Fibroblast of skin of abdomen (primary cell): ENCODE measurements at places on chromosomes 3 and 15.

DNA sequence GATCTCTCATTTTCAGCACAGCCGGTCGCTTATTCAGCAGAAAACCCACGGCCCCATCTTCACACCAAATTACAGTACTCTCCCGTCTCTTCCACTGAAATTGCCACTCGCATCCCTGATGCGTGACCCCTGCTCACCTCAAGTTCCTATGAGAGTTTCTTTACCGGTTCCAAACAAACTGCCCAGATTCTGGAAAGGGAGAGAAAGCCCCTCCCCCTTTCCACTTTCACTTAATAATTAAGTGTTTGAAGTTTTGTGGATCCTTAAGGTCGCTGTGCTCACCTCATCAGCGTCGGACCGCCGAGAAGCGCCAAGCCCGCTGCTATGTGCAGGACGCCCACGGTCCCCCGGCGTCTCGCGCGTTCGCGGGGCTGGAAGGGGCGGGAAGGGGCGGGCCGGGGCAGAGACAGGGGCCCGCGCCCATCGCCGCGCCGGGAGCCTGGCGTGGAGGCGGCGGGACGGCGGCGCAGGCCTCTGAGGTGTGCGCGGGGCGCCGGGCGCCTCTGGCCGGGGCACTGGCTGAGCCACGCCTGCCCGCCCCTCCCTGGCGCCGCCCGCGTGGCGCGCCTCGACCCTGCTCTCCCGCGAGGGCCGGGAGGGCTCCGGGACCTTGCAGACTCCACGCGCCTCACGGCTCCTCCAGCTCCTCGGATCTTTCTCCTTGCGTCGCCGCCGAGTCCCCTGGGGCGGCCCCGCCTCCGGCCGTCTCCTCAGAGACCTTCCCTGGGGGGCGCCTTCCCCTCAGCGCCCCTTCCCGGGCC lies at the start of gene GPR156:
TSS of gene GPR156 (minus strand) at position 476 of the 761 bp plus-strand sequence. CDS start 41,124 bp downstream, outside the sequence.
- peak; percentile 31 for DNase-seq

DNA sequence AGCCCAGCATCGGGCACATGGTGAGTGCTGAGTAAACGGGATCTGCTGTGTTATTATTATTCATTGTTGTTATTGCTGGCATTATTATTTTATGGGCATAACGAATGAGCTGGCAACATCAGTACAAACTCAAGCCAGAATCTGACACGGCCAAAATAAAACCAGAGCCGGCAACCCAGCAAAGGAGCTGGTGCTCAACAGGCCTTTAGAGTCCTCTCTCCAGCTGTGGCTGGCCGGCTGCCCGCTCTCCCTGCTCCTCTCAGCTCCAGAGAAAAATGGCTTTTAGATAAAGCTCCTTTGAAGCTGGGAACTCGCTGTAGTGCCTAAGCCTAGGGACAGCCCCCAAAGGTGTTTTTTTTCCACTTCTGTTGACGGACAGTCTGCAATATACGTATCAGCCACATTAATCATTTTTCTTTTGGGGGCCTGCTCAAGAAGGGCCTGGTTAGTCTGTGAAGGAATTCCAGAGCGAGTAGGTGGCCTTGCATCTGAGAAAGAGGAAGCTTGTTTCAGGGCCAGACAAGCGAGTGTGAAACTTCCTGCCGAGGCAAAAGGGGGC lies 193.9 kb upstream of the UBE2E1 start:
- DNase-seq, result peak; percentile 78

- no peak for DNase-seq
These were observed 58.7 kb downstream of the TPRA1 start for GRCh38 chr3:127531821-127532220.

- no peak for DNase-seq
These were observed 22.5 kb upstream of the TSC22D2 start for GRCh38 chr3:150385296-150386242.

- DNase-seq, result no peak
These were observed 7.9 kb upstream of the ANPEP start for GRCh38 chr15:89822611-89822950.

DNA sequence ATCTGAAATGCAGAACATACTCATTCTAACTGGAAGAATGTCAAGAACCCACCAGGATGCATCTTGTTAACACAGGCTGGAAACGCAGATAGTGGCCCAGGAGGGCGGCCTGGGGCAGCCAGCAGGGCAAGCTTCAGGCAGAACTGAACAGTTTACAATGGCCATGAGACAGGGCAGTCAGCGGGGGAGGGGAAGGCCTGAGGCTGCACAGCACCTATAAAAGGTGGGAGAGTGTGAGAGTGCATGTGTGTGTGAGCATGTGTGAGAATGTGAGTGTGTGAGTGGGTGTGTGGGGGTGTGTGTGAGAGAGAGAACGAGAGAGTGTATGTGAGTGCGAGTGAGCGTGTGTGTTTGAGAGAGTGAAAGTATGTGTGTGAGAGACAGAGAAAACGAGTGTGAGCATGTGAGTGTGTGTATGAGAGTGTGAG lies 26.8 kb upstream of the SLCO2A1 start:
- DNase-seq, result no peak

DNA sequence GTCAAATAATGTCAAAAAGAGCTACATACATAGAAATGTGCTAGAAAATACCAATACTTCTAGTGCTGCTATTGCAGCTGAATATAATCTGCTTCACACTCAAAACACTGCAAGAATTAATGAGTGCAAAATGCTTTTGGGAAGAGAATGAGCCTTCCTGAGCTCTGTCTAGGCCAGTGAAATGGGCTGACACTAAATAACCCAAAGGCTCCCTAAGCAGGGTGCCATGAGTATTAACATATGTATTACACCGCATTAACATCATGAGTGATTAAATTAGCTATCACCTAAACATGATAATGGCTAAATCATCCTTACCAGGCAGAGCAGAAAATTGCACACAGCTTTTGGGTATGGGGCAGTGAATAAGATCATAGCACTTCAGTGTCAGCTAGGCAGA lies 806.3 kb upstream of the NECTIN3 start:
- DNase-seq, result no peak
